Activated T-cell treated with anti-CD3 and anti-CD28 coated beads for 24 hours (primary cell): ENCODE measurements at places on chromosomes 2 and 18.

- DNase-seq = no peak
Observed at GRCh38 chr18:76335859-76336640, 159.0 kb downstream of the ZNF516 start.

DNA sequence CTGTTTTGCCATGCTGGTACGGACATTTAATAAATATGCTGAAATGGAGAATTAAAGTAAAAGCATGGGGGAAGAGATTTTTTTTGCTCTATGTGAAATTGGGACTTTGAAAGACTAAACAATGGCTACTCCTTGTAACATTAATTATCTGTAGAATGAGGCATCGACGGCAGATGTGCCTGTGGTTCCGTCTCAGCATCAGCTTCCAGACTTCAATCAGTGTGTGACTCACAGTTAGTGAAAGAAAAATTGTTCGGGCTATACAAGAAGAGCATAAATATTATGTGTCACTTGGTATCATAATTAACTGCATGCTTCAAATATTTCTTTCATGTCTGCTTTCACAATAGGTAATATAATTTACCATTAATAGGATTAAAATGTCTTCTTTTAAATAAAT is 117.0 kb upstream of the SMIM21 start:
- no peak for DNase-seq

DNA sequence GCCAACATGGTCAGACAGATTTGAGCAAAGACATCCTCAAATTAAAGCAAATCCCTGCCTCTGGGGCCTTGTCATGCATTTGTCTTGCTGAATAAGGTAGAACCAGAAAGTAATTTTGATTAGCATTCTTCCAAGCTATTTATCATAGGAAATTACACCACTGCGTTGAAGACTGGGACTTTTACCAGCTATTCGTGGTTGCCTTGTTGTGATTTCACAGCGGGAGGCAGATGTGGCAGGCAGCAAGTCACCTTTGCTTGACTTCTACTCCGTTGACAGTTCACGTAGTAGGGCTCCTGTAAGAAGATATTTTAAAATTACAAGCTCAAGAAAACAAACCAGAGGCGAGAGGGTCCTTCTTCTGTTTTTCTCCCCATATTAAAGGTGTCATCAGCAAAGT is 80.6 kb downstream of the EN1 start:
- no peak for DNase-seq

- no peak for DNase-seq
Observed at GRCh38 chr2:6960659-6961058, 43.4 kb downstream of the RNF144A start.

- no peak for DNase-seq
Observed at GRCh38 chr2:61619561-61619960, 81.4 kb upstream of the XPO1 start.

DNA sequence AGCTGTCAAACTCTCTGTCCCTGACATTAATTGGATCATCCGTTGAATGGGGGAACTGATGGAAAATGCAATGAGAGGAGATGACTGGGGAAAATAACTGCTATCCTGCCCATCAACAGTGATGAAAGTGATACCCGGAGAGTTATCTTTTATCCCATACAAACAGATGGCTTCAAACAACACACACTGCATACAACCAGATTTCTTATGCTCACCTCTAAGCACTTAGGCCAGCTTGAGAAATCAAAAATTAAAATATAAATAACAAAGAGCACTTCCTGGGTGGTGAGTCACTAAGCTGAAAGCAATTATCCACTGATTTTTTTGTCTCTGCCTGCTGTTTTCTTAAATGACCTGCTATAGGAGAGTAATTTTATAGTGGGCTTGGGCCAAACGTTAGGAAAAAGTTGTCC is 237.6 kb upstream of the RGPD4 start:
- DNase-seq = no peak

- DNase-seq = no peak
Observed at GRCh38 chr2:181527058-181527457, 69.9 kb downstream of the ITGA4 start.

GRCh38 chr2:174059884-174060244 is 94.7 kb upstream of the SP3 start:
- no peak for DNase-seq

GRCh38 chr2:37282746-37283145 is 41.9 kb downstream of the PRKD3 start:
- DNase-seq = no peak

DNA sequence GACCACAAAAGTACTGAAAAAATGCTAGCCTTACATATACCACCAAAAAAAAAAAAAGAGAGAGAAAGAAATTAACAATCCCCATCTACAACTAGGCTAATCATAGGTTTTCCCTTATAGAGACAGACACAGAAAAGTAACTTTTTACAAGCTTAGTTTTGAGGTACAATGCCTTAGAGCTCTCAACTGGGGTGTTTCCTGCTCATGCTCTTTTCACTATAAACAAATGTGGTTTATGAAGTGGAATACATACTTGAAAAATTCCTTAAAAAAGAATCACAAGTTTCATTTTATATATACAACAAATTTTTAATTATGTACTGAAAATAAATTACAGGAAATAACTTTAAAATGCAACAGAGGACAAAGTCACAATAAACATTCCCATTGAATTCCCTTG is 82.5 kb downstream of the ATL2 start:
- DNase-seq = no peak

DNA sequence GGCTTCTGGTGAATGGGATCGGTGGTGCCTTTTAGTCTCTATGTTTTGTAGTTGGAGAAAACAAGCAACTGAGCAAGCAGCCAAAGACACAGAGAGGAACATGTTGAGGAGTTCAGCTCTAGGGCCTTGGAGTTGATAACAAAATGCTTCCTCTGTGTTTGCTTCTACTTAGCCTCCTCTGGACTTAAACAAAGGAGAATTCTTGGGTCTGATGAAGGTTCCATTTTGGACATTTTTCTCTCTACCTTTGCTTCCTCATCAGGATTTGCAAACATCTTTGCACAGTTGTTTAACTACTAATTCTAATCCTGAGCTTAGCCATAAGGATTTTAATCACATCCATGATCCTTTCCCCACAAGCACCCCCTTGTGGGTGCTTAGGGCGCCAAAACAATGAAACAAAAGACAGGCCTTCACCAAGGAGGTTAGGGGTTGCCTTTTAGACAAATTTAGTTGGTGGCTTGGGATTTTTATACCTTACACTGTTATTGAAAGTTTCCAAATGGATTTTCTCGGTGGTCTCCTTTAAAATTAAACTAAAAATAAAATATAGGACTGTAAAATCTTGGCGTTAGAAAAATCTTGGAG is 148.5 kb upstream of the SATB2 start:
- no peak for DNase-seq

GRCh38 chr2:240624011-240624949 is 1.0 kb upstream of the GPR35 start:
- DNase-seq = no peak

DNA sequence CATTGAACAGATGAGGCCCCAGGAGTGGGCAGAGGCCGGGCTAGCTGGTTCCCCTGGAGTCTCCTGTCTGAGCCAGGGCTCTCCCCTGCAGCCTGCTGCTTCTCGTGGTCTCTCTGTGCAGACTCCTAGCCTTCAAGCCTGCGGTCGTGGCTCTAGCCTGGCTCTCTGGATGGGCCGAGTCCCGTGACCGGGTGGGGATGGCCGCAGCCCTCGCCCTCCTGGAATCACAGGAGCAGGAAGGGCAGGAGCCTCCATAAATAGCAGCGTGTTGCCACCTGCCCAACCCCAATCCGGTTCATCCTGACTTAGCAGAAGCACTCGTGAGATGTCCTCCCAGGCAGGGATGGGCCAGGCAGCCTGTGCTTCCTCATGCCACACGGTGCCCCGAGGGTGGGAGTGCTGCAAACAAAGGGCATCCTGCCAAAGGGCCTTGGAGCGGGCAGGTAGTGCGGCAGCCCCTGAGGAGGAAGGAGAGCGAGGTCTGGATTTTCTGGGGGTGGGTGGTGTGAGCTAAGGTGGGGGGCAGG is 43.9 kb downstream of the FOSL2 start:
- no peak for DNase-seq

- DNase-seq = no peak
Observed at GRCh38 chr2:217694291-217694690, 308.5 kb downstream of the TNS1 start.

DNA sequence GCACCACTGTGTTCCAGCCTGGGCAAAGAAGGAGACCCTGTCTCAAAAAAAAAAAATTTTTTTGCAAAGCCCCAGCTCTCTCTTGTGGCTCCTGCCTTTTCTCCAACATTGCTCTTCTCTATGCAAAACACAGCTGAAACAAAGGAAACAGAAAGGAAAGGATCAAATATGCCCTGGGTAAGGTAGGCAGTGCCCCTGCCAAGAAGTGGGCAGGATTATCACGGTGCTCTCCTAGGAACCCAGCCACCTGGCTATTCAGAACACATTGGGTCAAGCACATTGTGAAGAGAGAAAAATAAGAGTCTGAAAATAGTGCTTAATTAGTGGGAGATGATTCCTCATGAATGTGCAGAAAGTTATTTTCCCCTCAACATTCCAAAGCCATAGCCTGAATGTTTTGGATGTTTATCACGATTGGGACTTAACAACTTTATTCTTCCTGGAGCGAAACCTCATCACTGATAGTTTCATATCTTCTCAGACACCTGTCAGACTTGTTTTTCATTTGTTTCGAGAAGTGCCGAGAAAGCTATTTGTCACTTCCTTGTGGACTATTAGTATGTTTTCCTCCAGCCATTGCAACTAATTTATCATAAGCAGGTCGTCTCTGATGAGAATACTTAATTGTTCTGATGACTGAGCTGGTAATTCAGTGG is 42.7 kb upstream of the RPL31 start:
- DNase-seq = no peak

DNA sequence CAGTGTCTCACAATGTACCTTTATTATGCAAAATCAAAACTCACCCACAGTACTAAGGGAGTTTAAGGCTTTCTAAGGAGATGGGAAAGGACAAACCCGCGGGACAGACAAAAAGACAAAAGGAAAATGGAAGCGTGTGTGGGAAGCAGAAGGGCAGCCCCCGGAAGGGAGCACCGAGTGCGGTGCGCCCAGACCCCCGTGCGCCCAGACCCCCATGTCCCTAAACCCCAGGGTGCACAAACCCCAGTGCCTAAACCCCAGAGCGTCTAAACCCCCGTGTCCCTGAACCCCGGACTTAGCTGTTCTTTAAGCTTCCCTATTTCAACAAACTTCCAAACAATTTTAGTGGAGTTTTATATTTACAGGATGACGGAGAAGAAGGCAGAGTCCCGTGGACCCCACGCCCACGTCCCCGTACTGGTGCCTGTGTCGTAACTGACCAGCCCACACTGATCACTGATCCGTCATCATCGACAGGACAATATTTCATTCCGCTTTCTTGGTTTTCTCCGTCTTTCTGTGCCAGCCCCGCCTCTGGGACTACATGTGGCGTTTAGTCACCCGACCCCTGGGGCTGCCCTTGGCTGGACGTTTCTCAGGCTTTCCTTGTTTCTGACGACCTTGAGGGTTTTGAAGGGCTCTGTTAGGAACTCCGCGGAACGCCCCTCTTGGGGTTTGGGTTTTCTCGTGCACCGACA is 76.9 kb downstream of the RTP5 start:
- no peak for DNase-seq

- no peak for DNase-seq
Observed at GRCh38 chr2:191014653-191015020, 666 bp upstream of the STAT1 start.

GRCh38 chr18:9796935-9797549 is 88.7 kb upstream of the TXNDC2 start:
- no peak for DNase-seq

DNA sequence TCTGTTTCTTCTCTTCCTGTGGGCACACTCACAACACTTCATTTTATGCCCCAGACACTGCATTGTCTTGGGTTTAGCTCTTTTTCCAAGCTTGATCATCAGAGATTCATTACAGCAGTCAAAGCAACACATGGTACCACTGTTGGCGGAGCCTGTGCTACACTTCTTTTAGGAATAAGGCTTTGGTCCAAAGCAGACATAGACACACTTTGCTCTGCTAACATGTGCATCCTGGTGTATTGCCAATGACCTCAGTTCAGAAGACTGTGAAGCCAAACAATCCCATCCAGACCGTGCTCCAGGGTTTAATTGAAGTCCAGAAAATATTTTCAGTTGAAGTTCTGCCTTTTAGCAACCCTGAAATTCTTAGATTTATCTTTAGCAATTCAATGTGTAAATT is 354.6 kb upstream of the RAB12 start:
- no peak for DNase-seq

DNA sequence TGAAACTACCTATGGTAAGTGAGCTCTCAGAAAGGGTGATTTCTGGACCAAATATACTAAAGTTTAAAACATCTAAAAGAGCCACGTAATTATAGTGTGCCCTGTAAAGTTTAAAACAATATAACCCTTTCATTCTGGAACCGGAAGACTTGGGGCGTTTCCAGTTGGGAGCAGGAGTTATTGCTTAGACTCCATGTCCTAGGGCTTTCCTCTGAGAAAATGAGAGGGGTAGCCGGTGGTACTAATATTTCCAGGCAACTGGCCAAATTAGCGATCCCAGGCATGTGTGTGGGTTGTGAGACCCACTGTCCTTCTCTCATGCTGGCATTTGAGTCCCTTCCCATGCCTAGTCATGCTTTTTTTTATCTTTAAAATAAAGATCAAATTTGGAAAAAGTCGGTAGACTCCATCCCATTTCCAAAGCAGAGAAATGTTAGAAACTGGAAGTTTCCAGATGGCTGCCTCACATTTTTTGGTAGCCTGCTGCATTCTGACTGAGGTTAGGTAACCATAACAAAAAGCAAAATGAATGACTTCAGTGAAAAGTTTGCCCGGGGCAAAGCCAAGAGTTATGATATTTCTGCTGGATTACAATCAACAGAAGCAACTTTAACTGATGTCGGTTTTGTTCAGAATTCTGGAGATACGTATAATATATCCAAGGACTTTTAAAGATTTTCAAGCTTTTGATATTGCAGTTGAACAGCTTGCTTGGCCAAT is 227.4 kb downstream of the SS18 start:
- no peak for DNase-seq

DNA sequence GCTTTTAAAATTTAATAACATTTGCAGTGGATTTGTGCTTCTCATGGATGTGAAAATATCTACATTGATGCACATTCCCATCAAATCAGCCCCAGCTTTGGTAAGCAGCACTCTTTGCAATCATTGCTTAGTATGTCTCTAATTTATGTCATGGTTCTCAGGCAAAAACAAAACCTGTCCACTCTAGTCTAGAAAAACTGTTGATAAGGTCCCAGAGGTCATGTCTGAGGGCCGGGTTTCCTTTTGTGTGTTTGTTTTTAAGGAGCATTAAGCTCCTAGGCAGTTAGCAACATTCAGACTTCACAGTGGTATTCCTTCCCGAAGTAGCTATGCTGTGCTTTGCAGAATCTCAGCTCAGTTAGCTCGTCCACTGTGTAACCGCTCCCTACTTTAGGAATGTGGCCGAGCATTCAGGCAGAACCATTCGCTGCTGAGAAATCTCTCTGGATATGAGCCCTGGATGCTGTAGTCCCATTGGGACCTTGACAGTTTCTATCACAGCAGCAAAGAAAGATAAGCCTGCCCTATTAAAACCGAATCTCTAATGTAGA is 4.0 kb downstream of the DIPK1C start:
- no peak for DNase-seq

DNA sequence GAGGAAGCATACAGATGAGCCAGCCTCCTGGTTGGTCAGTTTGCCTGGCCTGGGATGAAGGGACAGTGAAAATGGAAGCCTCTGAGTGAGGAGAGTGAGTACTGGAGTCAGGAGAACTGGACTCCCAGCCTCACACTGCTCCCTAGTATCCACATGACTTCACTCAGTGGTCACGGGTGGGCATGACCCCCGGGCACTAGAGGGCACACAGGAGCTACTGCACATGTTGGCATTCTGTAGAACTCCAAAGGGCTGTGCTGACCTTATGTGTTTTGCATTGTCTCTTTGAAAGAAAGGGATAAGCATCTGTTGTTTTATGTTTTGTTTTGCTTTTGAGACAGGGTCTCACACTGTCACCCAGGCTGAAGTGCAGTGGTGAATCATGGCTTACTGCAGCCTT is 23.7 kb downstream of the NCAPH start:
- DNase-seq = no peak
